ENCODE measurements at places on chromosomes 7 and 10.

DNA sequence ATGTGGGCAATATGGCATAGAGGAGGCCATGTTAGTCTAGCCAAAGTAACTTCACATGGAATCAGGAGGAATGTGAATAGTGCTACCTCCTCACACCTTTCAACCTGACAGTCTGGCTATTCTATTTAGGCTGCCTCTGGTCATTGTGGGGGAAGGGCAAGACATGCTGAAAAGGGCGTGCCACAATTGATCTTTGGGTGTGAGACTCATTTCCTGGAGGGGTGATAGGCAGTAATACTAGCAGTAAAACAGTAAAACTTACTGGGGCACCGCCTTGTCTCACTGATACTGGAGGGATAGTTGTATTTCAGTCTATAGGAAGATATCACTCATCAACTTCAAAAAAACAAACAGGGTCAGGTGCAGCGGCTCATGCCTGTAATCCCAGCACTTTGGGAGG lies 88.7 kb downstream of the TMEM168 start:
- DNase-seq, result no peak

GRCh38 chr10:88439932-88440331 lies 143.2 kb downstream of the RNLS start:
- DNase-seq, result no peak

DNA sequence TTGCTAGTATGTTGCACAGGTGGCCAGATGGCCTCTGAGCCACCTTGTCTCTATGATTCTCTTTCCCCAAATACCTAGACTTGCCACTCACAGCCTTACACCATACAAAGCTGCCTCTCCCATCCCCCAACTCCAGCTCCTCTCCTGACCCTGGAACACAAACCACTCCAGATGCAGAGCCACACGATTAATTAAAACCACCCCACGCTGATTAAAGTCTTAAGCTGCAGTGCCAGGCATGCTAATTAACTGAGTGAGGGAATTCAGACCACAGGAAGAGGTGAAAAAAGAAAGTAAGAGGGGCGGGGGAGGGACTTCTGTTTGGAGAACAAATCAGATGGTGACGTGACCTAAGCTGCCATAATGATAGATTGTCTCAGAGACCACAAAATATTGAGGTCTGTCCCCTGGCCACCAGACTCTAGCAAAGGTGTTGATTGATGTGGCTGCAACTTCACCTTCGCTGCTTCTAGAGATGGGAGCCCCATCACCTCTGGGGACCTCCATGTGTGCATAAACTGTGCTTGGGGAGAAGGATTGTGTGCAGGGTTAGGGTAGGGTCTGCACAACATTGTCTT lies 331.3 kb downstream of the PLXNA4 start:
- no peak for DNase-seq

DNA sequence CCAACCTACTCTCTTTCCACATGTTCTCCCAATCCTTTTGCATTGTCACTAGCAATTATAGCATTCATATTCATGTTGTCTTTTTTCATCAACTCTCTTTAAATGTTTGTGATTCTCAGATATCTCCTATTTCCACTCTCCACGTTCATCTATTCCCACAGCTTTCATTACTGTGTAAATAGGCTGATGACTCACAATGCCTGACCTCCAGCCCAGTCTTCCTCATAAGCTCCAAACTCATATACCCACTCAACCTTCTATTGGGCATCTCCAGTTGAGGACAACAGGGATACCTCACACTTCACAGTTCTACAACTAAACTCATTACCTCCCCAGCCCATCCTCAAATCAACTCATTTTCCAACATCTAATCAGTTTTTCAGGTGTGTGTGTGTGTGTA lies 194.1 kb downstream of the DGKI start:
- DNase-seq, result no peak

GRCh38 chr10:44064987-44065787 lies 319.7 kb downstream of the CXCL12 start:
- DNase-seq, result no peak

DNA sequence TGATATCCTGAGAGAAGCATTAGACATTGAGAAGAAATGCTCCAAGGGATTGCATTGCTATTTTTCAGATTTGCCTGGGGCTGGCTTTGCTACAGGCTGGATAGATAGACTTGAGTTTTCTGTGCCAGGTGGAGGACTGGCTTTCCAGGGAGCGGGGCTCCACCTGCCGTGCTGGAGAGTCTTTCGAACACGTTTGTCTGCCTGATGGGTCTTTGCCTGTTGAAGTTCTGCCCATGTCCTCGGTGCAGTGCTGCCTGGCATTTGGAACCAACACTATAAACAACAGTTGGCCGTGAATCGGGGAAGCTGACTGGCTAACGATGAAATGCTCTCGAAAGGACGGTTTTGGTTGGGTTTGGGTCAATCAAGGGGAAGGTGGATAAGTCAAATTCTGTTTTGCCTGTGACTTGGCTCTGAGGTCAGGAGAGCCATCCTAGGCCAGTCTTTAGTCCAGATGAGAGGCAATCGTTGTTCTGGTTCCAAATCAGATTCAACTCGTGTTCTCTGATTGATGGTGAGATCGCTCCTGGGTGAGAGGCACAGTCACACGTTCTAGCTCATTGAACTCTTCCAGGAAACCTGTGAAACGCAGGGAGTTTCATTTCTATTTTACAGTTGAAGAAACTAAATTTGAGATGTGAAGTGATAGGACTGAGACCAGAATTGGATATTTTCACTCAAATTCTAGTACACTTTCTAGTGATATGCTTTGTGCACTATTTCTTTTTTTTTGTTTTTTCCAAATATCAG lies 599.0 kb downstream of the TYW1 start:
- DNase-seq, result no peak

- DNase-seq, result no peak
Observed at GRCh38 chr7:92631067-92631849, 41.1 kb upstream of the FAM133B start.

DNA sequence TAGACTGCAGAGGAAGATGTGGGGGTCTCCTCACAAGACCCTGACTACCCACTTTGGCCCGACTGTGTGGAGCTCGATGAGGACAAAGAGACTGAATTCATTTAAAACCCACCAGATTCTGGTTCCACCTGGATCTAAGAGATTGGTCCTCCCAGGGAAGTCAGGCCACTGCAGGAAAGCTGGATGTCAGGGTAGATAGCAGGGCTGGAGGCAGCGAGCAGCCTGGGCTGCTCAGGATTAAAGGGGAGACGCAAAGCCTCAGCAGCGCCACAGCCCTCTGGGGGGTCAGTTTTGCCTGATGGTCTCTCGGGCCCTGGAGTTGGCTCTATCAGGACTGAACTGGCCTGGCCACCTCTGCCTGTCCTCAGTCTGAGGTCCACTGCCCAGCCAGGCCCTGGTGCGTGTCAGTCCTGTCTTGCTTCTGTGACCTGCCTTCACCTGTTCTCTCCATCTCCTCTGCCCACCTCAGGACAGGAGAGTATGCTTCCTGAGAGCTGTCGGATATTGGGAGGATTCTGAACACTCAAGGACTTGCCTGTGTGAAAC lies 12.2 kb upstream of the KLRG2 start:
- no peak for DNase-seq

DNA sequence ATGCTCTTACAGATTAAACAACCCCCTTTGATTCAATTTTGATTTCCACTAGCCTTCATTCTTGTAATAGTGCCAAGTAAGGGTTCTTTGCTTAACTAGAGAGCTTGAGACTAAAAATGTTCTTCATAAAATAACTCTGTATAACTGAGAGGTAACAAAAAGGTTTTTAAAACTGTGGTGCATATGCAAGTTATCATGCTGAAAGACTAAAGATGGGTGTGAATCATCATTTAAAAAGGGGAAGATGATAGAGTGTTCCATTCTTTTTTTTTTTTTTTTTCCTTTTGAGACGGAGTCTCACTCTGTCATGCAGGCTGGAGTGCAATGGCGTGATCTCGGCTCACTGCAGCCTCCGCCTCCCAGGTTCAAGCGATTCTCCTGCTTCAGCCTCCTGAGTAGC lies 11.1 kb downstream of the MDFIC start:
- DNase-seq, result no peak

DNA sequence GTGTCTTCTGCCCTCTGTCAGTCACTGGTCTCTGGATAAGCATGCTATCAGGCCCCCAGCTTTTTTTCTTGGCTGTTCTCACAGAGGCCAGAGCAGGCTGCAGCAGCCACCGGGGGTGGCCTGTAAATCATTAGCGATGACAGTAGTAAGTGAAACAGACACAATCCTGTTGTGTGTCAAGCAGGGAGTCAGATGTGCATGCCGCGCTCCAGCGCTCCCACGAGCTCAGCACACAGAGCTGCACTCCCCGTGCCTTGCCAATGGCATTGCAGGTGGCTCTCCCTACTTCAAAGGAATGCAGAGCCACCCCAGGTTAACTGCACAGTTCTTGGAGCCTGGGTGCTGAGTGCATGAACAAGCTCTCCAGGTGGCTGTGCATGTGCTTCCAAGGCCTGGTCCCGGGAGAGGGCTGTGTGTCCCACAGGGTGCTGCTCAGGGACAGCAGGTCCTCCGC lies 226.1 kb downstream of the GLRX3 start:
- no peak for DNase-seq

GRCh38 chr10:73017955-73018480 lies 63.4 kb upstream of the PLA2G12B start:
- no peak for DNase-seq

DNA sequence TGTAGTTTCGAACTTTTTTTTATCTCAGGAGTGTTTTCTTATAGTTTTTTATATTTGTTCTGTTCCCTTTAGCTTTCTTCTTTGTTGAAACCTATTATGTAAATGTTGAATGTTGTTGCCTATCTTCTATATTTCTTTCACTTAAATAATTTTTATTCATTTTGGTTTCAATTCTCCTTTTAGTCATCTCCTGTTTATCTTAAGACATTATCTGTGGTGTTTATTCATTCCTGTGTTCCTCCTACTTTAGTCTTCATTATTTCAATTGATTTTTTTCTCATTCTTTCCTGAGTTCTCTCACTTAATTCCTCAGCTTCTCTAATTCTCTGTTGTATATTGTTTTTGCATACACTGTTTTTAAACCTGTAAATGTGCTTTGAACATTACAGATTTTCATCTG lies 64.1 kb downstream of the XPNPEP1 start:
- no peak for DNase-seq

GRCh38 chr7:129423700-129424410 lies 10.4 kb upstream of the STRIP2 start:
- DNase-seq, result no peak

DNA sequence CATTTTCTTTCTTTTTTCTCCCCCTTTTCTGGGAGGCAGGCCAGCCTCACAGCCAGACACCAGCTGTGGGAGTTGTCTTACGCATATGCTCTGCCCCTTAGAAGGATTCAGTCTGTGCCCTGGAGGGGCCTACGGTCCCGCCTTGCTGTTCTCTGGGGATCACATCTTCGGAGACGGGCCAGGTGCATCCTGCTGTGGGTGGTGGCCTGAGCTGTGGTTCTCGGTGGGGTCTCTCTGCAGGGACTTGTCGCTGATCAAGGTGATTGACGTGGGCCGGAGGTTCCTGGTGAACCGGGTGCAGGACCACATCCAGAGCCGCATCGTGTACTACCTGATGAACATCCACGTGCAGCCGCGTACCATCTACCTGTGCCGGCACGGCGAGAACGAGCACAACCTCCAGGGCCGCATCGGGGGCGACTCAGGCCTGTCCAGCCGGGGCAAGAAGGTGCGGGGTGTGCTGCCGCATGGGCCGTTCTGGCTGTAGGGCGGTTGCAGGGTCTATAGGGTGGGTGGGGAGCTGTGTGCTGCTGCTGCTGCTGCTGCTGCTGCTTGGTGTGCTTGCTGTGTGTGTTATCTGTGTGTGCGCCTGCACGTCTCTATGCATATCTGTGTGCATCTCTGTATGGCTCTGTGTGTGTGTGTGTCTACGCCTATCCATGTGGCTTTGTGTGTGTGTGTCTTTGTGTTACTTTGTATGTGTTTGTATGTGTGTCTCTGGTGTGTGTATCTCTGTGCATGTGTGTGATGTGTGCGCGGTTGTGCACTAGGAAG lies 17.9 kb downstream of the PFKFB3 start:
- DNase-seq, result no peak

- no peak for DNase-seq
Observed at GRCh38 chr7:25842201-25842733, 309.7 kb upstream of the NFE2L3 start.

- no peak for DNase-seq
Observed at GRCh38 chr10:114179747-114180146, 594 bp downstream of the TDRD1 start.

- DNase-seq, result no peak
Observed at GRCh38 chr7:18597754-18598153, 102.2 kb downstream of the HDAC9 start.

- DNase-seq, result peak; percentile 2
Observed at GRCh38 chr7:133484086-133484485, 231.2 kb downstream of the EXOC4 start.

DNA sequence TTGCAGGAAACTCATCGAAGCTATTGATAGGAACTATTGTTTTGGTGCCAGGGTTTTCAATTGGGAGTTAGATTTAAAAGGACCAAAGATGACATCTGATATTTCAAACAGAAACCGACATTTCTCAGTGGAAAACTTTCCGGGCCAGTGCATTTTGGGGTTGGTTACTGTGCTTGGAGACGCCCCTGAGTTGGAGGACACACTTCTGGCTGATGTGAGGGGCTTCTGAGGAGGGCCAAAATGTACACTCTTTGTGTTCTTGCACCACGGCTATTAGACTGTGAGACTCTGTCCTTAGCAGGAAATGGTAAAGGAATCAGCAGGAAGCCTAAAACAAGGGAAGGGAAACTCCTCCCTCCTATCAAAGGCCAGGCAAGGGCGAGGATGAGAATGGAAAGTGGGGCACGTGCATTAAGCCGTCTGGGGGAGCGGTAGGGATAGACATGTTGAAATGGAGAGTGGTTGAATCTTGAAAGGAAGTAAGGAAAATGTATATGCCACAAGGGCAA lies 1.8 kb upstream of the SRGN start:
- no peak for DNase-seq

GRCh38 chr10:88849234-88849633 lies 2.4 kb downstream of the ANKRD22 start:
- no peak for DNase-seq

DNA sequence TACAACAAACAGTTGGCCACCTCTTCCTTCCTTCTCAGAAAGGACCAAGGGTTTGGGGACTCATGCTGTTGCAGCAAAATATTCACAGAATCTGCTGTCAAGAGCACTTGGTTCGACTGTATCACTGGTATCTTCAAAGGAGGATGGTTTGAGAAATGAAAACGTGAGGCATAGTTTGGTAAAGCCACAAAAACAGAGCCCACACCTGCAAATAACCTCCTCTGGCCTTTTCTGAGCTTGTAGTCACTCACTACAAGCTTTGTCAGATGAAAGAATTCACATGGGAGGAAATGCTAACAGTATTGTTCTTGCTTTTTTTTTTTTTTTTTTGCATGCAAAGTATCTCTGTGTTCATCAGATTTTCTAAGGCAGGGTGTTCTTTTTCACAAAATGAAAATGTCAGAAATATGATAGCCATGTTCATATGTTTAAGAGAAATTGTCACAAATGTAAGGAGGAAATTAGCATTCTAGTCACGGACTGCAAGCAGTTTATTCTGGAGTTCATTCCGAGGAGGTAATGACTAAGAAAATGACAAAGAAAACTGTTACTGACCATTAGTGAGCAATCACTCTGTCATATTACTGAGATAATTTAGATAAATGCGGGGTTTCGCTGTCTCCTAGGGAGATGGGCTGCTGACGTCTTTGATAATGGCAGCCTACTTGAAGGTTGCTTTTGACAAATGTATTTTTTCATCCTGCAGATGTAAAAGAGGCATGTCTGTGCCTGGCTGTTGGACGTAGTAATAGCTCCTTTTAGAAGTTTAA lies 117.8 kb upstream of the MYO3A start:
- no peak for DNase-seq

GRCh38 chr10:78316451-78316931 lies 282.8 kb downstream of the RPS24 start:
- no peak for DNase-seq

- DNase-seq, result no peak
Observed at GRCh38 chr10:78248651-78249464, 215.2 kb downstream of the RPS24 start.
